ENCODE measurements at places on chromosomes 1 and 21.

- no peak for DNase-seq
These were observed 24.0 kb upstream of the SPOCD1 start for GRCh38 chr1:31839662-31840343.

DNA sequence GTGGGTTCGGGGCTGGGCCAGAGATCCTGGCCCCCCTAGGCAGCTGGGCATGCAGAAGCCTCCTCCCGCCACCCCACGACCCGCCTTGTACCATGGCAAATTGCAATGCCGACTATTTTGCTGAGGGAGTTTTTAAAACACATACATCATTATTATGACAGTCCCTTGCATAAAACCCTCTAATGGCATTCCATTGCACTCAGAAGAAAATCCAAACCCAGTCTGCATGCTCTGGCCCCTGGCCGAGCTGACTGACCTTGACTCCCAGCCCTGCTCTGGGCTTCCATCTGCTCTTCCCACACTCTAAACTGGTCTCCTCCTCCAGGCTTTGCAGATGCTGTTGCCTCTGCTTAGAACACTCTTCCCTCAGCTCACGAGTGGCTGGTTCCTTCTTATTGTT, 28.0 kb downstream of the PADI2 start:
- no peak for DNase-seq

DNA sequence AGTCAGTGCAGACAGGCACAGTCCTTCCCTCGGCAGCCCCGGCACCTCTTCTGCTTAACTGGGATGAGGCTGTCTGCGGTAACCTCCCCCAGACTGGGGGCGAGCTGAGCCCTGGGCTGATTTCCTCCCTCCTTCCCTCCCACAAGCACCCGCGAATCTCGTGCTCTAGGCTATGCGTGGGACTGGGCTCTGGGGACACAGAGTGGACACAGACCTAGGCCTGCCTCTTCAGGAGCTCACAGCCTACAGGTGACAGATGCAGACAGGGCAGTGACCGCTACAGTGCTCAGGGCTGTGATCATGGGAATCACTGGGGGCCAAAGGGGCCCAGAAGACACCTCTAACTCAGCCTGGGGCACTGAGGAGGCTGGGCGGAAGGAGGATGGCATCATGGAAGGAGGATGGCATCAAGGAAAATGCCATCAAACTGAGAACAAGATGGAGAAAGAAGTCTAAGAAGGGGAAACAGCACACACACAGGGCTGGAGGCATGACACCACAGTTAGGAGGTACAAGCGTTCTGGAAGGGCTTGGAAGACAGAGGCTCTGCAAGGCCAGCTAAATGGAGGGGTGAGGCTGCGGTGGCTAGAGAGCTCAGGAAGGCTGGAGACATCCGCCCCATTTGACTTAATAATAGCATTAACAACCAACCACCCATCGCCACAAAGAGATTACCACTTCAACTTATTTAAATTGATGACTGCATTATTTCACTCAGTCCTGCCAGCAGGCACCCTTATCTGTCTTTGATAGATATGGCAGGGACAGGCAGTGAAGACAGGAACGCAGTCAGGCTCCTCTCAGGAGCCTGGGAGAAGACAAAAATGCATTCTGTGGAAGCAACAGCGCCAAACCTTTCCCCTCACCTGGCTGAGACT, 4.2 kb downstream of the TTC39A start:
- no peak for DNase-seq

GRCh38 chr1:101198842-101199636, 37.8 kb upstream of the S1PR1 start:
- DNase-seq: no peak

DNA sequence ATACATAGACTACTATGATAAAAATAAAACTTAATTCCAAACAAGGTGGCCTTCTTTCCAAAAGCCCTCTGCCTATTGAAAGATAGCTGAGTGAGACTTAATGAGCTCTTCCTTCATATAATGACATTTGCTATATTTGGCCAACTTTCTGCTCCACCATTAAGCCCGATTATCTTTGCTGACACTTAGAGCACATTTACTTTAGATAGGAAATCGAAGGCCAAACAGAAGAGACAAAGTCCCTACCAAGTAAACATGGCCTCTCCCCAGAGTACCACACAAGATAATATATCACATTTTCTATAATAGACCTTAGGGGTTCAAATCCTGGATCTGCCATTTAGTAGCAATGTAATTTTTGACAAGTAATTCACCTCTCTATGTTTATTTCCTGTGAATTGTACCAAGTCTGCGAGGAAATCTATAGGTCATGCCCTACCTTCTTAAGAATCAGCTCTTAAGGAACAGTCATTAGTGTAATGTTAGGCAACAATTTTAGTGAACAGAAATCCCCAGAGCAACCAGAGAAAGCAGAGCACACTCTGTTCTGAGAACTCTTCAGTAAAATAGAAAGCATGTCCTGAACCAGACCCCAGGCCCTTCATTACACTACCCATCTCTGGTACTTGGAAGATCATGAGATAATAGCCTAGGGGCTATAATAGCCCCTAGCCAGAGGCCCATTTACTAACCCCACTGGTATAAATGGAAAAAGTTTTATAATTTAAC, 17.3 kb upstream of the COA6 start:
- DNase-seq: no peak

DNA sequence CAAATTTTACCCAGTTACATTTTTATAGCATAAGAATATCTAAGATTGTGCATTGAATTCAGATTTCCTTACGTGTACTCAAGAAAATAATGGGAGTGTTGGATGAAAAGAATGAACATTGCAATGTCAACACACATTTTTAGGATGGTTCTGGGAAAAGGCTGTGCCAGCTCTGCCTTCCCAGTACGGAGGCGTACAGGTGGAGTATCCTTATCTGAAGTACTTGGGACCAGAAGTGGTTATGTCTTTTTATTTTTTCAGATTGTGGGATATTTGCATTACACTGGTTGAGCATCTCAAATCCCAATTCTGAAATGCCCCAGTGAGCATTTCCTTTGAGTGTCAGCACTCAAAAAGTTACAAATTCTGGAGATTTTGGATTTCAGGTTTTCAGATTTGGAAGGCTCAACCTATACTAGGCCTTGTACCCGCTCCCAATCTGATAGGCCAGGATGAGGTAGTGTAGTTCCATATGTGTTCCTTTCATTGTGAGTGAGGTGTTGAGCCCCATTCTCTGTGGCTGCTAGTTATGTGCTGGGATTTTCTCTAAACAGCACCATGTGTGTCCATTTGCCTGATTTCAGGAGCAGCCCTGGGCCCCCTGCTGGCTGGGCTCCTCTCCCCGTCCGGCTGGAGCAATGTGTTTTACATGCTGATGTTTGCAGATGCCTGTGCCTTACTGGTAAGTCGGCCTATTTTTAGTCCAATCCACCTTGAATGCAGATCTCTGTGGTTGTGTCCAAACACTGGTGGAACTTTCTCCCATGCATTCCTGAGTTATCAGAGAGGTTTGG, 60.8 kb downstream of the SLC37A1 start:
- no peak for DNase-seq

DNA sequence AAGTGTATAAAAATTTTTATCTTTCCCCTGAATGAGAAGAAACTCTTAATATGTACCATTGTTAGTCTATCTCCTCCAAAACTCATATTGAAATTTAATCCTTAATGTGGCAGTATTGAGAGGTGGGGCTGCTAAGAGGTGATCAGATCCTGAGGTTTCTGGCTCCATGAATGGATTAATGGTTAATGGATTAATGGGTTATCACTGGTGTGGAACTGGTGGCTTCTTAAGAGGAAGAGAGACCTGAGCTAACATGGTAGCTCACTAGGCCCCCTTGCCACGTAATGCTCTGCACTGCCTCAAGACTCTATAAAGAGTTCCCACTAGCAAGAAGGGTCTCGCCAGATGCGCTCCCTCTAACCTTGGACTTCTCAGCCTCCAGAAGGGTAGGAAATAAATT, 70.6 kb upstream of the ZBTB18 start:
- no peak for DNase-seq

DNA sequence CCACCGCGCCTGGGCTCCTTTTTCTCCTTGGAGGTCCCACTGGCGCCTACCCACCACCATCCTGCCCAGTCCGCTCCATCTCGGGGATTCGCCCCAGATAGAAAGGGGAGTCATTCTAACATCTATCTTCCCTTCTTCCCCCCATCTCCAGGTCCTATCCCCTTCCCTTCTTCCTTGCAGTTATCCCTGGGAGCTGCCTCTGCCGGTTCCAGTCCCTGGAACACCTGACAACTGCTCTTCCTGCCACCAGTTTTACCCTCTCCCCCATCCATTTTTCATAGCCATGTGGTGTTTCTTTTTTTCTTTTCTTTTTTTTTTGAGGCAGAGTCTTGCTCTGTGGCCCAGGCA, 12.0 kb upstream of the COL16A1 start:
- no peak for DNase-seq

DNA sequence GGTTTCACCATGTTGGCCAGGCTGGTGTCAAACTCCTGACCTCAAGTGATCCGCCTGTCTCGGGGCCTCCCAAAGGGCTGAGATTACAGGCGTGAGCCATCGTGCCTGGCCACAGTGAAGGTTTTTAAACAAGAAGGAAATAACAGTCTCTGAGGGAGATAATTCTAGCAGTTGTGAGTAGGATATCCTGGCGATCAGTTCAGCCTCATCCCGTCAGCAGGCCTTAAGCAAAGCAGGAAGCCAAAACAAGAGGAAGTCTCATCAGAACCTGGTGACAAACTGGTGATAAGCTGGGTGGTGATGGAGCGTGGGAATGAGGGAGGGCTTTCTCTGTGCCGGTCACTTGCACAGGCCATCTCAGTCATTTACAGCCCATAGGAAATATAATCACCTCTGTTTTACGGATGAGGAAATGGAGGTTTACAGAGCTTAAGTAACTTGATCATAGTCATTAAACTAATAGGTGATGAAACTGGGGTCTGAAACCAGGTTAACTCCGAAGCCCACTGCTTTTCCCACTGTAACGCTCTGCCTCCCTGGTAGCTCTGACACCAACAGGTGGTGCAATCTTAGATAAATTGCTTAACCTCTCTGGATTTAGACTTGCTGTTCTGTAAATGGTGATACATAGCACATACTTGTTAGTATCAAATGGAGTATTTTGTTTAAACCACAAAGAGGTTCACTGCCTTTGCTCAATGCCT, 40.8 kb upstream of the A3GALT2 start:
- DNase-seq: no peak

GRCh38 chr1:231803353-231803752, 176.8 kb downstream of the DISC1 start:
- DNase-seq: no peak

- no peak for DNase-seq
These were observed 7.3 kb downstream of the FCRLB start for GRCh38 chr1:161728376-161729226.

DNA sequence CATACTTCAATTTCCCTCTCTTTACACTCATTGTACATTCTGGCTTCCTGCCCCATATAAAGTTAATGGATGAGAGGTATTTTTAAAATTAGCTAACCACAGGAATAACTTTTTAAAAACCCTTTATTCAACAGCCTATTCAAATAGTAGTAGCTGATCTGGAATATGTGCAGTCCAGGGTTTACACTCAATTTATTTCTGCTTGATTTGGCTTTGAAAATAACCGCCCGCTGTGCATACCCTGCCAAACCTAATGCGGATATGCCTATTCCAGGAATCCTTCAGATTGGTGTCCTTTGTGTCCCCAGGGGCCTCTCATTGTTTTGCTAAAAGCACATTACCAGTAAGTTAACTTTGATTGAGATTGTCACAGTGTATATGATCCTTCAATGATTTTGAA, 1686.2 kb downstream of the PLA2G4A start:
- no peak for DNase-seq

GRCh38 chr1:22772014-22772413, 61.4 kb downstream of the EPHB2 start:
- DNase-seq: no peak

GRCh38 chr1:60502506-60502905, 428.9 kb upstream of the C1orf87 start:
- DNase-seq: no peak

GRCh38 chr1:224782281-224783000, 147.0 kb upstream of the DNAH14 start:
- no peak for DNase-seq

DNA sequence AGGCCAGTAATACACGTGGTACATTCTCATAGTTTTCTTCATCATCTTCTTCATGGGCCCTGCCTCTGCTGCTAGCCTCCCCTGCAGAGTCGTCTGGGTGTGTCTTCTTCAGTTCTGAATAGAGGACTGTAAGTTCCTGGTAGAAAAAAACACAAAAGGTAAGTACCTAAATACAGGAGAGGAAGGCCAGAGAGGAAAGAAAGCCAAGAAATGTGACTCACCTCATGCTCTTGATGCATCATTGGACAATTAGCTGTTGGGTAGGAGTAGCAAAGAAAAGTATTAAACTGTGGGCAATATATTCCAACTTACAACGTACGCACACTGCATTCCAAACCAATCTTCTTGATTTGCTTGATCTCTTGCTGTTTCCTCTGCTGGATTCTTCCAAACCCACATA, 21.8 kb downstream of the FCRL3 start:
- no peak for DNase-seq

GRCh38 chr1:1197551-1198422, 8.6 kb downstream of the TNFRSF18 start:
- DNase-seq: no peak

DNA sequence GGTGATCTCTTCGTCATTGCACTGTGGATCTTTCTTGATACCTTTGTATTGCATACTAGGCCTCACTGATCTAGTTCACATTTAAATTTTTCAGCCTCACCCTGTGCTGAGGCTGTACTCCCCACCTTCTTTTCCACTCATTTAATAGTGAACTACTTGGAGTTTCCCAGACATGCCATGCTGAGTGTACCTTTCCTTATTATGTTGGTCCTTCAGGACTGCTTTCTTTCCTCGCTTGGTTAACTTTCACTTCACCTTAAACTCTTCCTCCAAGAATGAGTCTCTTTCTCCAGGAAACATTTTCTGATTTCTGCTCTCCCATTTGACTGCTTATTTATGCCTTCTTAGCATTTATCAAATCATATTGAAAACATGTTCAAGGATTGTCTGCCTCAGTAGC, 20.8 kb downstream of the RNF2 start:
- no peak for DNase-seq

DNA sequence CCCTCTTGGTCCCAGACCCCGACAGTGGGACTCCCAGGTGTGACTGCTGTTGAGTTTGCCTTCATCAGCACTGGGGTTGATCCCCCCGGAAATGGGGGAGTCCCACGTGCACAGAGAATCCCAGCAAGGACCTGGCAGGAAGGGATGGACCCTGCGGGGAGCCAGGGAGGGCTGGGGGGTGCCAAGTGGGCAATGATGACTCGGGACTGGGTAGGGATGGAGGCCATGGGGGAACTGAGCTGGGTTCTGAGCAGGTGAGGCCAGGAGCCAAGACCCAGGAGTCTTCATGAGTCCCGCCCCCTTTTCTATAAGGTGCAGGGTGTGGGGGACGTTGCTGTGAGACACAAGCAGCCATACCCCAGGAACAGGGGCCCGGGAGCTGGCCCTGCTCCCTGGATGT, 103.8 kb downstream of the CRYAA start:
- no peak for DNase-seq

GRCh38 chr1:48007047-48007446, 9.9 kb upstream of the TRABD2B start:
- no peak for DNase-seq

GRCh38 chr1:117567435-117567834, 38.4 kb upstream of the TENT5C start:
- no peak for DNase-seq
